ENCODE measurements at places on chromosomes 12 and 14.

DNA sequence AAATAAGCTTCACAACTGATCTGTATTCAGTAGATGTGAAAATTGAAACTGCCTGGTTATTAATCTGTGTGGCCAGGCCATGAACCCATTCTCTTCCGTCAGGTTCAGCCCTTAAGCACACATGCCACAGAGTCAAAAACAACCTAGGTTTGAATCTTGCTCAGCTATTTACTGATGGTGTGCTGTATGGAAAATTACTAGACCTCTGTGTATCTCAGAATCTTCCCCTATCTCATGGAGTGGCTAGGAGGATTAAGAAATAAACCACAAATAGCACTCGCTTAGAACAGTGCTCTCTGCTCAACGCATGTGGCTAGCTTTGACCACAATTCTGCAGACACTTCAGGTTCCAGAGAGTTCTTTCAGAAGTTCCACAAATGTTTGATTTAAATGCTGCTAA, 240.7 kb upstream of the PLEKHG7 start:
- no peak for DNase-seq

DNA sequence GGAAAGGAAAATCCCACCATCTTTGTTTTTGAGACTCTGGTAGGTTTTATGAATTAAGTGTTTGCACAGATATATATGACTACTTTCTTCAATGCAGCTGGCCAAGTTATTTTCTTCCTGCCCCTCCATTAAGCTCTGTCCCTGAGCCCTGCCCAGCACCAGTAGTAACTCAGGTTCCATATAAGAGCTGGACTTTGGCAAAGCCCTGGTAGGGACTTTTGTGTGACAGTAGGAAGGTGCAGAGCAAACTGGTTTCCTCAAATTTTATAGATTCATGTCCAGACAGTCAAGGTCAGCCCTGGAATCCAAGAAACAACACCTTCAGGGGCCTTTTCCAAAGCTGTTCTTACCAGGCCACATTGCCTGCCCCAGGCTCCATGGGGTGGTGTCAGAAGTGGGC, 47.3 kb downstream of the SSPN start:
- DNase-seq = no peak

DNA sequence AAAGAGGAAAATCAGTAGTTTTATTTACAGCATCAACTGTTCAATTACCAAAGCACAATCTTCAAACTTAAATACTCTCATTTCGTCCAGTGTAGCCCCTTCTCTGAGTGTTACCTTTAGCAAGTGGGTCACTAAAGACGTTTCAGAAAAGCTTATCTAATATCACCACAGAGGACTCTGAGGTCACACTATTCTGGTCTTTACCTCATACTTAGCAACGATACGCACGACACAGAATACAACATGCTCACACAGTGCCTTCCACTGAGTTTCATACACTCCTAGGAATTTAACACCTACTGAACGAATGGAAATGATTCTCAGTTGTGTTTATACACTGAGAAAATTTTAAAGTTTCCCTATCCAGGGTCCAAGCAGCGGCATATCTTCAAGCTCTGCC, 2.0 kb downstream of the SYT10 start:
- no peak for DNase-seq

GRCh38 chr14:32077081-32078022, at the start of gene ARHGAP5:
Gene ARHGAP5 (plus strand): TSS chr14:32077304. CDS start chr14:32090670, 13,366 bp downstream.
- no peak for DNase-seq

- no peak for DNase-seq
Observed at GRCh38 chr14:56874375-56874774, 64.1 kb upstream of the OTX2 start.

DNA sequence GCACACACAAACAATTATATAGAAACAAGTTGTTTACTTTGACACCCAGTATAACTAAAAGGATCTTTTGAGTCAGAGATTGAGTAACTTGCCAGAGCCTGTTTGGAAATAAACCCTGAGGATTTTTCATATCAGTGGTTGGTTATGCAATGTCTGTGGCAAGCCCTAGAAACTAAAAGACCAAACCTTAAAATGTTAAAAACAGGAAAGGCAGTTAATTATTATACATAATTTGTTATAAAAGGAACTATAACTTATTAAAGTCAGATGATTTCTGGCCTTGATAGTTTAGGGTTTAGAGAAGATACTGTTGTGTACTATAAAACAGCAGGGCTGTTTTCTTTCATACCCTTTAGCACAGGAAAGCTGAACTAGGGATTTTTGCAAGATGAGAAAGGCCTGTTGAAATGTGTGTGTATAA, 44.1 kb downstream of the PSEN1 start:
- no peak for DNase-seq

DNA sequence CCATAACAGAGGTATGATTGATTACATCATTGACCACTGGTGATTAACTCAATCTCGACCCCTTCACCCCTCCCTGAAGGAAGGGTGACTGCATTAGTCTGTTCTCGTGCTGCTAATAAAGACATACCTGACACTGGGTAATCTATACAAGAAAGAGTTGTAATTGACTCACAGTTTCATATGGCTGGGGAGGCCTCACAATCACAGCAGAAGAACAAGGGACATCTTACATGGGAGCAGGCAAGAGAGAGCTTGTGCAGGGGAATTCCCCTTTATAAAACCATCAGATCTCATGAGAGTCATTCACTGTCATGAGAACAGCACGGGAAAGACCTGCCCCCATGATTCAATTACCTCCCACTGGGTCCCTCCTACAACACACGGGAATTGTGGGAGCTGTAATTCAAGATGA, 55.9 kb upstream of the TMCC3 start:
- no peak for DNase-seq

DNA sequence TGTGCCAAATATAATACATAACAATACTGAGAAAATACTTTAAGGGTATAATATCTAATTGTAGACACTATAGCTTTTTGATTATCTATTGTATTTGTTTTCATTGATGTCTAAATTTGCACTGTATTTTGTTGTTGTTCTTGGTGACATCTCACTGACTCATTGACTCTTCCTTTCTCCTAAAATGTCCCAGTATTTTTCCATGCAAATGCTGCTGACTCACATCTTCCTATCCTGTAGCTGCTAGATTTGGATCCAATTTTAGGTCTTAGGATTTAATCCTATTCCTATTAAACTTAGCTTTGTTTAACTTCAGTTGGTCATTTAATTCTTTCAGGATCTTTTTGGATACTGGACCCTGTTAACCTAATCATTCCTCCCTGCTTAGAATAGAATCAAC, 148.5 kb downstream of the TMTC2 start:
- no peak for DNase-seq

GRCh38 chr12:27982385-27982784, 9.9 kb upstream of the PTHLH start:
- no peak for DNase-seq

- DNase-seq = no peak
Observed at GRCh38 chr14:100673085-100673806, 53.4 kb upstream of the DLK1 start.

GRCh38 chr14:54762296-54762695, 140.3 kb downstream of the GCH1 start:
- DNase-seq = no peak

DNA sequence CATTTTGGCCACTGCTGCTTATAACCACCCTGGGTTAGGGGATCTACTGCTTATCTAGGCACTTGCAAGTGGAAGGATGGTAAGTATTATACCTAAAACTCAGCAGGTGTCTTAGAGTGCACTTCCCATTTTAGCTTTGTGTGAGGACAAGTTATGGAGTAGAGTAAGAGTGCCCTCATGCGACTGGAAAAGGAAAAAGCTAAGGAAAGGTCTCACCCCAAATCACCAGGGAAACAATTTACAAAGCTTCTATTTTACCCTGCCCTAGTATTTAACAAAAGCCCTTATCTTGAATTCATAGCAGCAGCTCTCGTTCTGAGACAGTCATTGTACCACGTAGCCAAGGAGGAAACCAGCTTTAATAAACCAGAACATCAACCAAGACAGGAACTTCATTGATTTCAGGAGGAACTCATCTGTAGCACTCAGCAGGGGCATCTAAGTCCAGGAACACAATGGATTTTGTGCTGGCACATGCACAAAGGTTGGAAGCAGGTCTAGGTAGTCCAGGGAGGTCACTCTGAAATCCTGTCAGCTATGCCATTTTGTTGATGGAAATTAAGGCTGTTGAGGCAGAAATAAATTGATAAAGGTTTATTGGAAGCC, 2.9 kb downstream of the RDH12 start:
- no peak for DNase-seq

- DNase-seq = no peak
Observed at GRCh38 chr12:120225852-120226640, 25.1 kb upstream of the RPLP0 start.

DNA sequence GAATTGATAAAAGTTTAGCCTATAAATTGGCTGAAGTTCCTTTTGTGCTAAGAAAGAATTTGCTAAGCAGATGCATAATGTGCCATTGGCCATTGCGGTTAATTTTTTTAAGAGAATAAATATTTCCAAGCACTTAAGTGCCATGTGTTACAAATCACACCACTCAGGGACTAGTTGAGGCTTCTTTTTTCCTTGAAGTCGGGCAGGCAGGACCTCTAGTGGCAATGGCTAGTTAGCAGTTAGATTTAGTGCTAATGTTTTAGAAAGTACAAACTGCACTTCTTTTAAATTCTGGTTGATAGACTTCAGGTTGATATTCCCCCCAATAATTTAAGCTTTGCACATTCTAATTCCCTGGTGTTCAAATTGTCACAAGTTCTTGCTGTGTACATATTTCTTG, 294.3 kb downstream of the APAF1 start:
- no peak for DNase-seq

DNA sequence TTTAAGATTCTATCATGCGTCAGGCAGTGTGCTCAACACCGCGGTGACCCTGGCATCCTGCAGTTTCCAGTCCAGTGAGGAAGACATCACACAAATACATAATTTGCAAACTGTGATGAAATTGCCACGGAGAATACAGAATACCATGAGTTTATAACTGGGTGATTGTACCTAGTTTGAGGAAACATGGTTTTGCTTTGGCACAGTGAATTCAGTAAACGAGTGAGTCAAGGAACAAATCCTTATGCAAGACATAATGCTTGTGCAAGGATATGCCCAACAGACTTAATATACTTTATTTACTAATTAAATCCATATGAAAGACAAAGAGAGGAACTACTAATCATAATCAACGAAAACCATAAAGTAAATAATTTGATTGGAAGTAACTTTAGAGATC, 311.8 kb upstream of the TMTC1 start:
- DNase-seq = no peak

DNA sequence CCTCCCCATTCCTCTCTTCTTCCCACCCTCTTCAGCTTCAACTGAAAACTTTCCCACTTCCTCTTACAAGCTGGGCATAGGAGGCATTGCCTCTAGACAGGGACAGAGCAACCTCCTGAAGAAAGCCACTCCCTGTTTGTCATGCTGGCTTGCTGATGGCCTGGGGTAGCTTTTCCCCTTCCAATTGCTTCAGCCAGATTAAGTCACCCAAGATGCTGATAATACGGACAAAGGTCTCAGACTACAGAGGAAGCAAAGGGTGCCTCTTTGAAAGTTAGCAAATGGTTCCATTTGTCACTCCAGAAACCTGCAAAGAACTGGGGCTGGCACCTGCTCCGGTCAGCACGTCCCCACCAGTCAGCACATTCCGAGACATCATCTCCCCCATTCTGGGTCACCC, 6.0 kb downstream of the KRT2 start:
- DNase-seq = no peak

GRCh38 chr12:46152456-46152855, 116.4 kb downstream of the SLC38A1 start:
- DNase-seq = no peak

DNA sequence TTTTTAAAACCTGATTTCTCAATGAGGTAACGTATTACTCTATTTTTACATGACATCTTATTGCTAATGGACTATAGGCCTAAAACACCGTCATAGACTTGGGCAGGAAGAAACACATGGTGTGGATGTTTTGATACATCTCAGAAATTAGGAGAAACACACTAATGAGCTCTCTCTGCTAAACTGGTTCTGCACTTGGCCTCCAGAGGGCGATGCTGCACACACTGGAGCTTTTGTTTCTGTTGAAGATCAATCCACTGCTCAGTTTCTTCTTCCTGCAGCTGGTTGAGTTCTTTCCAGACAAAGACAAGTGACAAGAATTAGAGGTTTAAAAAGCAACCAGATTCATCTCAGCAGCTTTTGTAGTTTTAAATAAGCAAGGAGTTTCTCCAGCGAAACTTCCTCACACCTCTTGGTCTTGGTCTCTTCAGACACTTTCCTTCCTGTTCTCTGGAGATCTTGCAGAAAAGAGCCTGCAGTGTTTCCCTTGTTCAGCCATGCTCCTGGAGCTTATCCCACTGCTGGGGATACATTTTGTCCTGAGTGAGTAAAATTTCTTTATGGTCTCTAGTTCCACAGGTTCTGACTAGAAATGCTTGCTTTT, 178.5 kb upstream of the OR4E1 start:
- no peak for DNase-seq

DNA sequence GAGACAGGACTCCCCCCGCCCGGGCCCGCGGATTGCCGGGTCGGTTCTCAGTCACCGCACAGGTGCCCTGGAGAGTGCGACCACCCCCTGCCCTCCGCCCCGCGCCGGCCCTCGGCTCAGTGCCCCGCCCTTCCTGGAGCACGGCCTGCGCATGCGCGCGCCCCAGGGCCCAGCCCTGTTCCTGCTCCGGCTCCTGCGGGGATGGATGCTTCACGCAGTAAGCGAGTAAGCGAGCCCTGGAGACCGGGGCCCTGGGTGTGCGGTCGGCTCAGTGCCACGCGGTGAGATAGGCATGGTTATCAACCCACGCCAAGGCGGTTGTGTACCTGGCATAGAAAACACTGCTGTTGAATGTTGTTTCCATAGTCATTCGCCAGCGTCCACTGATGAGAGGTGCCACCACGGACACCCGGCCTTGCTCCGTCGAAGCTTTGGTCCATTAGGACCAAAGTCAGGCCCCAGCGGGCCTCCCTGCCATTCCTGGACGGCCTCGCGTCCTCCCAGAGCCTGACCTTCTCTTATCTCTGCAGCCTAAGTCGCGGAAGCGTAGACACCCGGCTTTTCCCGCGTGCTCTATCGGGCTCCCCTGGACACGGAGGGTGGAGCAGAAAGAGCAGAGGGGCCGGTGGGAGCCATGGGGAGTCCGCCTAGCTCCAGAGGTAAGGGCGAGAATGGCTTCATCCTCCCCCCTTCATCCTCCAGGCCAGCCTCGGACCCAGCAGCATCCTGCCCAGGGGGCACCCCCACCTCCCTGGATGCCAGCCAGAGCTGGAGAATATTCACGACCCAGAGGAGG, 90.6 kb downstream of the PAPOLA start:
- no peak for DNase-seq

Data from esophagus squamous epithelium (tissue), 5 donors.